ENCODE measurements at places on chromosomes 3 and 15. TPM values are rescaled to one million over a fixed set of nuclear protein-coding genes. Genes with fewer than 3 reads are reported as not detected.

The RBP2 gene
- total RNA-seq, result 28.0 TPM

The COL6A6 gene
- not detected for total RNA-seq

The SNTN gene
- not detected for total RNA-seq

The ANKRD63 gene
- 0.28 TPM for total RNA-seq

The KLHL18 gene
- total RNA-seq, result 26.1 TPM

The GOLGA8N gene
- 0.41 TPM for total RNA-seq

The CPEB1 gene
- 0.82 TPM for total RNA-seq

DNA sequence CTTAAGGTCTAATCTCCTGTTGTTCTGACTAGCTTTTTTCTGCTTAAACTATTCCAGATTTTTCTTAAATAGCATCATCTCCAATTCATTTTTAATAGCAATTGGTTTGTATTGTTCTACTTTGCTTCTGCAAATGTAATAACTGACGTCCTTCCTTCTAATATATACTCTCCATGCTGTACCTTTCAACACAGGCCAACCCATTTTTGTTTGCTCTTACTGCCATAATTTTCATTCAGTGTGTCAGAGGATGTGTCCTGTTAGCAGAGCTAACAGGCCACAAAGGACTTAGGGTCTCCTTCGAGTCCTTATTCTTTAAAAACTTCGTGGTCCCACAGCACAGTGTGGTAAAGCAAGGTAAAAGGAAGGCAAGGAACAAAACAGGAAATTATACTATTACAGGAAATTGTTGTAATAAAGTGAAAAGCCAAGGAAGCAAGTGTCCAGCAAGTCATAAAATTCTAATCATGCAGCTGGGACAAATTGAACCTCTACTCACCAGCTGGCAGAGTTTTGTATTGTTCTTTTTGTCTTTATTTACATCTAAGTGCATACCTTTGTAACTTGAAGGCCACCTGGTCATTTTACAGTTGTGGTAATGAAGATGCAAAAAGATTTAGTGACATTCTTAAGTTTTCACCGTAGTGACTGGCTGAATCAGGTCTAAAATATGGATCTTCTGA lies 64.9 kb upstream of the ZBTB20 start:
- no peak for DNase-seq

- no peak for DNase-seq
Measured at GRCh38 chr3:125003859-125004595, 51.8 kb downstream of the HEG1 start.

GRCh38 chr15:51849860-51850259 lies 20.4 kb downstream of the TMOD3 start:
- no peak for DNase-seq

GRCh38 chr15:40353697-40354096 lies 2.9 kb downstream of the PHGR1 start:
- no peak for DNase-seq

DNA sequence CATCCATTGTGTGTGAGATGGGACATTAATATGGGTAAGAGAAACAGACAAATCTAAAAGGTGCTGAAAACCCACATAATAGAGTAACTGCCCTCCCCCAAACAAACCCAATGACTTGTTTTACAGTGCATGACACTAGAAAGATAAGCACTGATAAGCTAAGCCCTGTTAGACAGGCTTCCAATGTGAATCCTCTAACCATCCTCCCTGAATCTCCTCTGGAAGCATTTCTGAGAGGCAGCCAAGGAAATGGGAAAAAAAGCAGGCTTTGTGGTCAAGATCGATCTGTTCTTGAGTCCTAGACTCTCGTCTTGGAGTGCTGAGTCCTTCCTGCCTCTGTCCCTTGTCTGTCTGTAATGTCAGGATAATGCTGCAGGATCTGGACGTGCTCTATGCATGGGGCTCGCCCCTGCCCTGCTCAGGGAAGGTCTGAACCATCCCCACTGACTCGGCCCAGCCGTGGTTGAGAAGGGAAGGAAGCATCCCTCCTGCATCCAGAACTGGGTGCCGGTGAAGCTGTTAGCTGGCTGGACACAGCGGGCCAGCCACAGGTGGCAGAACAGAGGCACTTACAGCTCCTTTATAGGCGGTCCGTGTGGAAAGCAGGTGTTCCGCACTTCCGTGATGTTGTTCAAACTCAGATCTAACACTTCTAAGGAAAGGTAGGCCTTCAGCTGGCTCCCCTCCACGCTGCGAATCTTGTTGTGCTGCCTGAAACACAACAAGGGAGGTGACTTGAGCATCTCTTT lies 84.1 kb downstream of the LRIG1 start:
- peak; percentile 17 for DNase-seq

GRCh38 chr3:56806407-56806806 lies 4.7 kb upstream of the ARHGEF3 start:
- DNase-seq, result no peak

GRCh38 chr3:133547432-133548041 lies 25.9 kb upstream of the CDV3 start:
- DNase-seq, result peak; percentile 83

GRCh38 chr3:117549716-117550115 lies 840.1 kb downstream of the TUSC7 start:
- no peak for DNase-seq

DNA sequence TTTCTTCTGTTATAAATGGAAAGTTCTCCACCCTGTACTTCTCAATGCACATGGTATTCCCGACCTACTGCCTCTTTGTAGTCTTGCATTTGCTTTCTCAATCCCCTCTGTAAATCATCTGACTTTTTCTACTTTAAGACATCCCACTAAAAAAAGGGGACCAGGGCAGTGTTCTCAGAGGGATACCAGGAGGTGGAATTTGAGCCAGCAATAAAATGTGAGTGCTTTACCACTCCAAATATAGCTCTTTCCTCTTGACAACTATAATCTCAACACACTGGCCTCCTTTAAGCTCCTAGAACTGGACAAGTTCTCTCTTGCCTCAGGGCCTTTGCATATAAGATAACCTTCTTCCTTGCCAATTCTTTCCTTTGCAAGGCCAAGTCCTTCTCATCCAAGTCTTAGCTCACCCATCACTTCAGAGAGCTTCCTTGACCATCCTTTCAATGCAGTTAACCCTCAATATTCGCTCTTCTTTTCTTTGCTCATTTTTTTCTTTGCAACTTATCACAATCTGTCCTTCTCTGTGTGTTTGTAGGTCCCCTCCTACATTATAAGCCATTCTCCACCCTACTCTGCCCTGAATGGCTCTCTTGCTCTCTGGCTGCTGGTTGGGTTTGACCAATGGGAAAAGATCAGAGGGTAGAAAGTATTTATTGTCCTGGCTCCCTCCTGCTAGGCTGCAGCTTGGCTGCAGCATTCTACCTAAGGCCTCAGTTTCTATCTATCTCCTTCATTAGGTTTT lies 93.4 kb downstream of the PRICKLE2 start:
- no peak for DNase-seq
